A549 treated with GW870086 at 1 μM for 4 hours (cell line): ENCODE measurements at places on chromosomes 4 and X. TPM values are rescaled to one million over a fixed set of nuclear protein-coding genes. Genes with fewer than 3 reads are reported as not detected.

SLC4A4 gene
- total RNA-seq = 0.91 to 1.7 TPM (median 1.2 TPM) in 5 replicates

TMSB15B gene
- 5.7 to 8.2 TPM (median 7.5 TPM) in 5 replicates for total RNA-seq

PRKG2 gene
- total RNA-seq = 0.56 to 1.2 TPM (median 0.71 TPM) in 5 replicates

NIPAL1 gene
- 0.65 to 1.3 TPM (median 0.86 TPM) in 5 replicates for total RNA-seq

UGT8 gene
- 0.10 to 0.24 TPM (median 0.15 TPM) in 5 replicates for total RNA-seq

GPR34 gene
- total RNA-seq = 0.13 to 0.16 TPM (median 0.15 TPM) in 4 of 5 replicates, not detected in the other

PAGE2B gene
- not detected in 5 replicates for total RNA-seq

PFKFB1 gene
- total RNA-seq = 0.16 TPM in 1 of 5 replicates, not detected in the others

CORIN gene
- total RNA-seq = not detected in 5 replicates

MAGEB6 gene
- total RNA-seq = not detected in 5 replicates

MUC7 gene
- not detected in 5 replicates for total RNA-seq

USP17L26 gene
- total RNA-seq = not detected in 5 replicates

SSX4 gene
- not detected in 5 replicates for total RNA-seq

KIAA0232 gene
- total RNA-seq = 7.4 to 11.5 TPM (median 11.1 TPM) in 5 replicates

HMX1 gene
- 0.09 to 0.43 TPM (median 0.18 TPM) in 4 of 5 replicates, not detected in the other for total RNA-seq

SSX2 gene
- not detected in 5 replicates for total RNA-seq

PSAPL1 gene
- 0.15 to 0.33 TPM (median 0.22 TPM) in 5 replicates for total RNA-seq

PRR32 gene
- not detected in 5 replicates for total RNA-seq

SHROOM3 gene
- total RNA-seq = 8.3 to 11.7 TPM (median 10.8 TPM) in 5 replicates

PRMT9 gene
- total RNA-seq = 2.4 to 3.3 TPM (median 2.9 TPM) in 5 replicates

UNC5C gene
- not detected in 5 replicates for total RNA-seq

INTU gene
- total RNA-seq = 1.0 to 1.5 TPM (median 1.1 TPM) in 5 replicates

MND1 gene
- total RNA-seq = 12.7 to 16.5 TPM (median 13.3 TPM) in 5 replicates

ARHGAP4 gene
- 0.80 to 2.0 TPM (median 1.2 TPM) in 5 replicates for total RNA-seq

PLAC8 gene
- total RNA-seq = 0.75 to 2.0 TPM (median 1.5 TPM) in 5 replicates

RNF212 gene
- 1.8 to 3.5 TPM (median 2.7 TPM) in 5 replicates for total RNA-seq

TCP11X2 gene
- total RNA-seq = not detected in 5 replicates

ZNF718 gene
- 0.46 to 0.61 TPM (median 0.53 TPM) in 5 replicates for total RNA-seq

ATP2B3 gene
- 0.07 to 0.23 TPM (median 0.15 TPM) in 5 replicates for total RNA-seq

NHSL2 gene
- 0.26 to 0.37 TPM (median 0.31 TPM) in 5 replicates for total RNA-seq

PAGE5 gene
- total RNA-seq = not detected in 5 replicates

LPAR4 gene
- not detected in 5 replicates for total RNA-seq

ADRA2C gene
- total RNA-seq = 6.2 to 10.9 TPM (median 10.3 TPM) in 5 replicates

UGT2B10 gene
- 0.09 TPM in 1 of 5 replicates, not detected in the others for total RNA-seq

KLB gene
- total RNA-seq = 0.08 to 0.15 TPM (median 0.11 TPM) in 5 replicates

ADH1B gene
- total RNA-seq = not detected in 5 replicates

SLC7A11 gene
- 17.3 to 28.3 TPM (median 22.9 TPM) in 5 replicates for total RNA-seq

WDFY3 gene
- 6.3 to 9.6 TPM (median 7.4 TPM) in 5 replicates for total RNA-seq

ETDA gene
- total RNA-seq = not detected in 5 replicates

ENAM gene
- not detected in 5 replicates for total RNA-seq

DCK gene
- total RNA-seq = 13.7 to 19.6 TPM (median 17.9 TPM) in 5 replicates

DIPK2B gene
- not detected in 5 replicates for total RNA-seq

TNIP3 gene
- 0.16 to 0.50 TPM (median 0.45 TPM) in 4 of 5 replicates, not detected in the other for total RNA-seq

LNX1 gene
- 0.03 to 0.09 TPM in 2 of 5 replicates, not detected in the others for total RNA-seq

SLC9B2 gene
- 7.3 to 8.2 TPM (median 7.6 TPM) in 5 replicates for total RNA-seq

MAGEA2B gene
- not detected in 5 replicates for total RNA-seq

NOX1 gene
- total RNA-seq = 0.07 to 0.17 TPM in 2 of 5 replicates, not detected in the others

STPG2 gene
- not detected in 5 replicates for total RNA-seq

TCEAL1 gene
- 36.2 to 56.0 TPM (median 41.8 TPM) in 5 replicates for total RNA-seq

TENM3 gene
- total RNA-seq = 0.70 to 2.2 TPM (median 1.9 TPM) in 5 replicates

MYOZ2 gene
- total RNA-seq = not detected in 5 replicates

VSIG1 gene
- 0.17 to 1.0 TPM (median 0.26 TPM) in 5 replicates for total RNA-seq

ZMAT1 gene
- total RNA-seq = 0.05 TPM in 3 of 5 replicates, not detected in the others

FGFR3 gene
- 1.2 to 3.1 TPM (median 2.8 TPM) in 5 replicates for total RNA-seq

CDX4 gene
- not detected in 5 replicates for total RNA-seq
